Right renal cortex interstitium (tissue), 3 donors: ENCODE measurements at places on chromosomes 13 and 19.

DNA sequence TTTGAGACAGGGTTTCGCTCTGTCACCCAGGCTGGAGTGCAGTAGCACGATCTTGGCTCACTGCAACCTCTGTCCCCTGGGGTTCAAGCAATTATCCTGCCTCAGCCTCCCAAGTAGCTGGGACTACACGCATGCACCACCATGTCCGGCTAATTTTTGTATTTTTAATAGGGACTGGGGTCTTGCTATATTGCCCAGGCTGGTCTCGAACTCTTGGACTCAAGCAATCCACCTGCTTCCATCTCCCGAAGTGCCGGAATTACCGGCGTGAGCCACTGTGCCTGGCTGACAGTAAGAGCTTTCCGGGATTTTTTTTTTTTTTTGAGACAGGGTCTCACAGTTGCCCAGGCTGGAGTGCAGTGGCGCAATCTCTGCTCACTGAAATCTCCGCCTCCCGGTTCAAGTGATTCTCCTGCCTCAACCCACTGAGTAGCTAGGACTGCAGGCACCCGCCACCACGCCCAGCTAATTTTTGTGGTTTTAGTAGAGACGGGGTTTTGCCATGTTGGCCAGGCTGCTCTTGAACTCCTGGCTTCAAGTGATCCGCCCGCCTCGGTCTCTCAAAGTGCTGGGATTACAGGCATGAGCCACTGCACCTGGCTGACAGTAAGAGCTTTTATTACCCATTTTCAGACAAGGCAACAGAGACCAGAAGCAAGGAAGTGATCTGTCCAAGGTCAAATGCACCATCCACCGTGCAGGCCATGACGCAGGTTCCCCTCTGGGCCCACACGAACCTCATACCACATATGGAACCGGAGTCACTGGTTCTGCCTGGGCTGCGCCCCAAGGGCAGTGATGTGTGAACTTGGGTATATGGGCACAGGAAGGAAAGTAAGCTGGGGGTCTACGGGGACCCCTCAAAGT is 21.0 kb downstream of the RFX1 start:
- no peak for DNase-seq

- DNase-seq: no peak
Measured at GRCh38 chr13:32956595-32956933, 59.7 kb upstream of the KL start.

GRCh38 chr13:106905380-106906162 is 337.6 kb upstream of the ARGLU1 start:
- no peak for DNase-seq

GRCh38 chr13:100423375-100423774 is 165.2 kb downstream of the GGACT start:
- DNase-seq: no peak

- no peak for DNase-seq
Measured at GRCh38 chr13:83325125-83325853, 557.0 kb downstream of the SLITRK1 start.

DNA sequence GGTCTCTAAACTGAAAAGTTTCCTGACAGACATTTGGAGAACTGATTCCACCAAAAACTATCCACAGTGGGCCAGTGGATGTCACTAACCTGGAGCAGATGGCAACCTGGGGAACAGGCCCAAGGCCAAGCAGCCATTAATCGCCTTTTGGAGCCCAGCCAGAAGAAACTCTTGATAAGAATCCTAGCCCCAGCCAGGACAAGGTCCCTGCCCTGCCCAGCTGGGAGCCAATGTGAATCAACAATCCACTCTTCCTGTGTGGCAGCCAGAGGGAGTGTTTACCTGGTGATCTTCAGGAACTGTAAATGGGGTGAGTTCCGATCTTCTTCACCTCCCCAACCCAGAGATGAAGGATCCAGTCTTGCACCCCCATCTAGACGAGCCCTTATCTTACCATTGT is 14.5 kb upstream of the IGSF23 start:
- no peak for DNase-seq

DNA sequence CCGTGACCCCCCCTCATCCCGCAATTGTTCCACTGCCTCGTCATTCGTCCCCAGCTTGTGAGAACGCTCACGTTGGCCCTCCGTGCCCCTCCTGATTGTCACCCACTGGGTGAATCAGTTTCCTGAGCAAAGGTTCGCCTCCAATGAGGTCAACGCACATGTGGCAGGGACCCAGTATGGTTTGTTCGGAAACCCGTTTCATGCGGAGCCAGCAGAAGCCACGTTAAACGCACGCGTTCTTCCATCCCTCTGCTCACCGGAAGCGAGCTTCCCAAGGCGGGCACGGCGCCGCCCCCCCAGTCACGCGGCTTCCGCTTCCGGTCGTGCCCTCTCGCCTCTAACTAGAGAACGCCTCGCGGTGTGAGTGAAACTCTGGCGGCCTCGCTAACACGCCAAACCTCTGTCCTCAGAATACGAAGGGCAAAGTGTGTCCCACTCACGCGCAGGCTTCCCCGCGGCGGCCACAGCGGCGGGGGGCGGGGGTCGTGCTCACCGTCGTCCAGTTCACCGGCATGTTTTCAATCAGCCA is 18.0 kb upstream of the CFAP97D2 start:
- DNase-seq: no peak

DNA sequence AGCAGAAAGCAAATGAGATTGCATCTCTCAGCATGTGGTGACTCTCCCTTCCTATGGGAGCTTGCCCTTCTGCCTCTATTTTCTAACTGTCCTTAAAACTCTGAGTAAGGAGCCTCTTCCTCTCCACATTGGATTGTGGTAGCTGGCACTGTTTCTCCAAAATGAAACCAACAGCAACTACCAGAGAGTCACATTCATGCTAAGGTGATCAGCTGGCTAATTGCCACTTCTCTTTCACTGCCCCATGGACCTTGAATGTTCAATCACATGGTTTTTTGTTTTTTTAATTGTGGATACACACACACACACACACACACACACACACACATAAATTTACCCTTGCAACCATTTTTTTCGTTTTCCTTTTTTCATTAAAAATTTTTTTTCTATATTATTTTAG is 154.7 kb upstream of the TSC22D1 start:
- no peak for DNase-seq

DNA sequence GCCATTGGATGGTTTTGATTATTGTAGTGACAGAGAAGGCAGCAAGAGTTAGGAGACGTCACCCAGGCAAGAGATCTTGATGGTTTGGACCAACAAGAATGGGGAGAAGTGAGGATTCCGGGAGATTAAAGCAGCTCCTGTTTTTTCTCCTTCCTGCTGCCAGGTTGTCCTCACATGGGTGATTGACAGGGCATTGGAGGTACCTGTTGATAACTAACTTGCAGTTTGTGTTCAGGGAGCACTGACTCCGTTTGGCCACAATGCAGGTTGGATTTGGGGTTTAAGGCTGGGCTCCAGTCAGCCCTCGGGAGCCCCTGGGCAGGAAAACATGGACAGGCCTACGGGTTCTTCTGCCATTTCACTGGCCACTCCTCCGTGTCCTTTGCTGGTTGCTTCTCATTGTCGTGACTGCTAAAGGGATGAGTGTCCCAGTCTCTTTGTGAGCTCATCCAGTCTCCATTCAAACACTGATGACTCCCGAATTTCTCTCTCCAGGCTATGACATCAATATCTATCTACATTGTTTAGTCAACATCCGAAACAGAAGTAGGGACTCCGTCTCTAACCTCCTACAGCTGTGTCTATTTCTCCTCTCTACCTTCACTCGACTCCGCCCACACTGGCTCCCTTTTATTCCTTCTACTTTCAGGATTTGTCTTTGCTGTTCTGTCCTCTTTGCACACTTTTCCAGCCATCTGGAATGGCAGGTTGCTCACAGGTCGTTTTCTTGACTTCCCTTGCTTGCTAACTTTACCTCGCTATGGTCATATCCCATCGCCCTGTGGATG is 1.3 kb upstream of the PTOV1 start:
- DNase-seq: no peak

GRCh38 chr13:77328819-77329132 is 1.9 kb upstream of the MYCBP2 start:
- no peak for DNase-seq

- DNase-seq: no peak
Measured at GRCh38 chr13:32262165-32262564, 53.0 kb downstream of the ZAR1L start.

- no peak for DNase-seq
Measured at GRCh38 chr19:1853295-1854038, 5.2 kb upstream of the REXO1 start.

DNA sequence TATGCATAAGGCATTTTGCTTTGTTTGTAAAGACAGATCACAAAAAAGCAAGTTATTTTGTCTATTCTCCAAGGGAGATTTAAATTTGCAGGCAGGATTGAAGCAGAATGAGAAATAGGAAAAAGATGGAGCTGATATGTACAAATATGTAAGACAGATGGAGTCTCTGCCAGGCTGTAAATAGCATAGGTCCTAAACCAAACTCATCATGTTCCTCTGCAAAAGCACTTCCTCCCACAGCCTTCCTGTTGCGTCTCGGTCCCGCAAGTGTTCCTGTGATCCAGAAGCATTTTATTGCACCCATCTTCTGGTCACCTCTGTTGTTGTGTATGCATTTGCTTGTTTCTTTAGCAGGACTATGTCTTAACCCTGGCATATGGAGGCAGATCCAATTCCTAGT is 95.7 kb upstream of the CLDN10 start:
- no peak for DNase-seq

GRCh38 chr13:104372095-104372655 is 1306.0 kb upstream of the SLC10A2 start:
- DNase-seq: no peak

DNA sequence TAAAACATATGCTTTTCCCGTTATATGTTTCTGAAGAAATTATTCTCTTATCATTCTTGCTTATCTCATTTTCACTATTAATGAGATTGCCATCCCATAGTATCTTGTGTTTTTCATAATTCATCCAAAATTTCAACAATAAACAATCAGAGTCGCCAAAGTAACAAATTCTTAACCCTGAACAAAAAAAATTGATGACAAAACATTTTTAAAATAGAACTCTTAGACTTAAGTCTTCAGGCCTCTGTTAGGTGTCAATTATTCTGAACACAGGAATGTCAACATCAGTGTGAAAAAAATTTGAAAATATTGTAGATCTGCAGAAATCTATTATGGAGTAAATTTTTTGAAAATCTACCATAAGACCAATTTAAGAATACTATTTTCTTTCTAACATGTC is 37.4 kb downstream of the NEK5 start:
- DNase-seq: no peak

GRCh38 chr13:34777089-34777913 is 164.8 kb upstream of the NBEA start:
- DNase-seq: no peak

GRCh38 chr19:35582760-35583159 is 3.2 kb upstream of the PMIS2 start:
- no peak for DNase-seq

- DNase-seq: no peak
Measured at GRCh38 chr13:36344886-36345437, 1.2 kb downstream of the SPART start.

DNA sequence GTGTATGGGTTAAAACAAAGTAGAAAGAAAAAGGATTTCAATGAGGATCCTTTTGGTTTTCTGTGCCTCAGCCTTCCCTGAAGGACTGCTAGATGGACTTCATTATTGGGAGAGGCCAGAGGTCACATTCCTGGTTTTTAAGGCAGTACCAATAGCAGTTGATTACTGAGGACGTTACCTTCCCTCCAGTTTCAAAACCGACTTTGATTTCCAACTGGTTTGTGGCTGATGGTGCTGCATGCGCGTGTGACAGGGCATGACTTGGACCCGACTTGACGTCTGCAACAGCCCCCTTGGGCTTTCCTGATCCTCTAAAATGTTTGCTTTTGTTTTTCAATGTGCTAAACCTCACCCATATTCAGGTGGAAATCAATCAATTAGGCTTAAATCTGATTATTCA is 314.3 kb upstream of the ARGLU1 start:
- no peak for DNase-seq

DNA sequence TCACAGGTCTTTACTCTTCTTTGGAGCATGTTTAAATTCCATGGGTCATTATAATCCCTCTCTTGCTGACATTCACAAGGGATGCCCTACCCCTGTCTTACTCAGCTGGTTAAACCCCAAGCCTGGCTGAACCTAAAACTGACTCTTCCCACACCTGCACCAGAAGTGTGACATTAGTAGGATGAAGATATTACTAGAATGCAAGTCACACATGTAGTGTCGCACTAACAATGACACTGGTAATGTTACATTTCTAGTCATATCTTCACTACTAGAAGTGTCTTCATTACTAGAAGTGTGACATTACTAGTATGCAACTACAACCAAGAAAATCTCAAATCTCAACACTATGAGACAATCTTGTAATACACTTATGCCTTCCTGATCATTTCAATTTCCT is 14.2 kb downstream of the ZAR1L start:
- DNase-seq: no peak

DNA sequence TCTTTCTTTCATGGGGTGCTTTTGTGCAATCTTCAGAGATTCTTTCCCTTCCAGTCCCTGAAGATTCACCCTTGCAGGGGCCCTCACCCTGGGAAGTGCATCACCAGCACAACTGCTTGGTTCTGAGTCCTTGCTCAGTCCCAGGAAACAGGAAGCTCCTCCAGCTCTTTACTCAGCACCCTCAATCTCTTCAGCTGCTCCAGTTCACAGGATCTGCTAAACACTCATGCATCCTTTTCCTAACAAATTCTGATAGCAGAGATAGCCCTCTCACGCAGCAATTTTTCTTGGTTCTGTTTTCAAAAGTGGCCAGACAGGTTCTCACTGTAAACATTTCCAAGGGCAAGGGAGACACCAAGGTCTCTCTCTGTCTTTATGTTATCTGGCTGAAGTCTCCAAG is 823.1 kb downstream of the LIG4 start:
- DNase-seq: no peak

- DNase-seq: no peak
Measured at GRCh38 chr13:80336370-80336769, 4.6 kb downstream of the SPRY2 start.

- DNase-seq: no peak
Measured at GRCh38 chr19:13553880-13554400, 47.7 kb upstream of the CACNA1A start.

DNA sequence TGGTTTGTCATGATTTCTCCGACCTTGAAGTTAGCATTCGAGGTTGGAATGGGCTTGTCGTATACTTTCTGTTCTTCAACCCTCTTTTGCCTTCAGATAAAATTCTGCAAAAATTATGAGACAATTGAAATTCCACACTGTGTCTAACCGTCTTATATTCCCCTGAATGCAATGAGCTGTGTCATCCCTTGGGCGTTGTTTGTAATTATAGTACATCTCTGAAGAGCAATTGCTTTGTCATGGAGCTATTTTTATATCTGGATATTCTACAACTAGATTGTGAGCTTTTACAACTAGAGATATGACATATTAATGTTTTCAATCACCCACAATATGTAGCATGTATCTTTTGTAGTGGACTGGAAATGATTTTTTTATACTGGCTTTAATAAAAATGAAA is 631.8 kb upstream of the SLC10A2 start:
- no peak for DNase-seq

- DNase-seq: no peak
Measured at GRCh38 chr13:95426631-95427030, 125.4 kb upstream of the ABCC4 start.

DNA sequence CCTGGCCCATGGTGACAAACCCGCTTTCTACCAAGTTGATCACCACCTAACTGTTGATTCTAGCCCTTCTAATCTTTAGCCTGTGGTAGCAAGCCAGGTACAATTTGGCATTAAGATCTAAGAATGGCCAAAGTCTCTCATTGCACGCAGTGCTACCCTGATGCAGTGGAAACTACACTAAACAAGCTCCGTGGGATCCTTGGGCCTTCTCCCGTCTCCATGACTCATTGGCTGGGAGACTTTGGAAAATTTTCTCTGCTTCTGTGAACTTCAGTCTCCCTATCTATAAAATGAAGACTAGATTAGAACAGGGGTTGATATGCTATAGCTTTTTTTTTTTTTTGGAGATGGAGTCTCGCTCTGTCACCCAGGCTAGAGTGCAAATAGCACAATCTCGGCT is 223.0 kb downstream of the TSHZ3 start:
- DNase-seq: no peak
